Fibroblast of skin of scalp (primary cell): ENCODE measurements at places on chromosomes 7 and 10.

DNA sequence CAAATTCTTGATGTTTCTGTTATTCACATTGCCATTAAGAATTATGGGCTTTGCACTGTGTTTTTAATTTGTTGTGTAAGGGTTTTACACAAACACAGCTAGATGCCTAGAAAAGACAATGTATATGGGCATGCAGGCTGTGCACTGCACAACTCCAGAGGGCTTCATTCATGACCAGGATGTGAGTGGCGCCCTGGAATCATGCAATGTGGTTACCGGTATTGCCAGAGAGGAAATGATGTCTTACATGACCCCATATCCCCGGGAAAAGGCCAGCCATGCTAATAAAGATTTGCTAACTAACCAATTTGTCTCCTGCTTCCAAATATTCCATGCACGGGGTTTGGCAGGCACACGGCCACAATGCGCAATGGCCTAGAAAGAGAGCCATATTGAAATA is 16.9 kb downstream of the KCNMA1 start:
- DNase-seq, result no peak

DNA sequence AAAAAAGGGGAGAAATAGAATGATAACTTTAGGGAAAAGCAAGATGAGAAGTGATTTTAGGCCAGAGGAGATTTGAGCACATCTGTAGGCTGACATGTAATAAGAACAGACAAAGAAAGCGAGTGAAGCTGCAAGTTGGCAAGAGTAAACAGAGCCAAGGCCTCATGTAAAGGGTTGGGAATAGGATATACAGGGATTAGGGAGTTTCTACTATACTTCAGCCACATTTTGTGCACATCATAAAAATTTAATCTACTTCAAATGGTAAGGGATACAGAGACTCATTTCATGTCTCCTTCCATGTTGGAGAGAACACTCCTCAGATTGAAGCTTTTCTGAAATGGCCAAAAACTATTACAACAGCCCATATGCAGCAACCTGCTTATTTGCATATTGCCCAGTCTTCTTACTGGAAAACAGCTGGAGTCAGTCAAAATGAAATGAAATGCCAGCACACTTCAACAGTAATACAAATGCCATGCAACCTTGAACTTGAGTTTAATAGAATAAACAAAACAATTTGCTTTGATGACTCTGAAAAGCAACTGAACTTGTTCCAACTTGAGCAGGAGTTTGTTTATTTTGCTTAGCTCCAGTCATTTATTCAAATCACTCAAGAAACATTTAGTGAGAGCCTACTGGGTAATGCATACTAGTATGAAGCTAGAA is 49.9 kb downstream of the NRCAM start:
- DNase-seq, result no peak

DNA sequence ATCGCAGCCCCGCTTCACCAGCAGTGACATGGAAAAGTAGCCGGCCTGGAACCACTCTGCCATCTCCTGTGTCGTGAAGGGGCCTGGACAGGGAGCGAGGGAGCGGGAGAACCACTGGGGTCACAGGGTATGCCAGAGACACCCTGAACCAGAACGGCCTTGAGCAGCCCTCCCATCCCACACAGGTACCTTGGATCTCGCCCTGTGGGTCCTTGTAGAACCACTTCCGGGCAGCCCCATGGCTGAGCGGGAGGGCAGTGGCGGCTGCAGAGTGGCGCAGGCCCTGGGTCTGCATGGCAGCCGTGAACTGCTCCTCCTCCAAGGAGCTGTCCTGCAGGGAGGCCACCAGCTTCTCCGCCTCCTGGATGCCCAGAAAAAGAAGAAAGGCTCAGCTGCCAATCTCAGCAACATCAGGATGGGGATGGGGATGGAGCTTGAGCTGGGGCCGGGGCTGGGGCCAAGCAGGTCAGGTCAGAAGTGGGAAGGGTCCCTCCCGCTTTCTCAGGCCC is 9.5 kb downstream of the GIGYF1 start:
- DNase-seq, result no peak

DNA sequence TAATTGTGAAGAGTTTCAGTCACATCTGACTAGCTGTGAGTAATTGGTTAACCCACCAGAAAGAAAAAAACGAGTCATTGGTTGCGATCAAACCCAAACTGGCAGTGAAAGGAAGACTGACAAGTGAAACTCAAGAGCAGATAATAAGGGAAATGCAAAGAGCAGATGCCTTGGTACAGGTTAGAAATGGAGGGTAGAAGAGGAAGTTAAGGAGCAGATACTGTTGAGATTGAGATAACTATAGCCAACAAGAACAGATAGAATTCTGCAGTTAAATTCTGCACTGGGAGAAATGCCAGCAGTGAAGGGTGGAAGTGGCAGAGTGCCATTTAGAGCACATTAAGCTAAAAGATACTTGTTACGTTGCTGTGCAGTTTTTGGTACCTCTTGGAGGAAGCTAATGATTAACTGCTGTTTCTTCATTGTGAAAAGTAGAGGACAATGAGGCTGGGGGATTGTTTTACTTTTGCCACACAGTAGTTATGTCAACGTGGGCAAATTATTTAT is 65.8 kb downstream of the CDK13 start:
- peak; percentile 39 for DNase-seq

DNA sequence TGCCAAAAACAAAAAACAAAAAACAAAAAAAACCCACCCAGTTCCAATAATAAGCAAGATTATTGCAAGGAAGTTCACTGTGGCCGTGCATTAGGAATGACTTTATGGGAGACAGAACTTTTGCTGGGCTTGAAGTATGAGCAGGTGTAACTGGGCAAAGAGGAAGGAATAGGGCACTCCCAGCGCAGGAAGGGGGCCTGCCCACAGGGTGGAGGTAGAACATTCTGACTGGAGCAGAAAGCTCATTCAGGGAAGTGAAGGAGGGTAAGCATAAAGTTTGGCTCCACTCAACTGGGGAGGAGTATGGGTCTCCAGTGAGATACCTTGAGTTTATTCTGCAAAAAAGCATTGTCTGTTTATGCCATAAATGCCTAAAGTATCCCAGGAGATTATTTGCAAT is 42.1 kb upstream of the WIPF3 start:
- no peak for DNase-seq

GRCh38 chr7:41573015-41573414 is 129.9 kb downstream of the INHBA start:
- DNase-seq, result peak; percentile 53

DNA sequence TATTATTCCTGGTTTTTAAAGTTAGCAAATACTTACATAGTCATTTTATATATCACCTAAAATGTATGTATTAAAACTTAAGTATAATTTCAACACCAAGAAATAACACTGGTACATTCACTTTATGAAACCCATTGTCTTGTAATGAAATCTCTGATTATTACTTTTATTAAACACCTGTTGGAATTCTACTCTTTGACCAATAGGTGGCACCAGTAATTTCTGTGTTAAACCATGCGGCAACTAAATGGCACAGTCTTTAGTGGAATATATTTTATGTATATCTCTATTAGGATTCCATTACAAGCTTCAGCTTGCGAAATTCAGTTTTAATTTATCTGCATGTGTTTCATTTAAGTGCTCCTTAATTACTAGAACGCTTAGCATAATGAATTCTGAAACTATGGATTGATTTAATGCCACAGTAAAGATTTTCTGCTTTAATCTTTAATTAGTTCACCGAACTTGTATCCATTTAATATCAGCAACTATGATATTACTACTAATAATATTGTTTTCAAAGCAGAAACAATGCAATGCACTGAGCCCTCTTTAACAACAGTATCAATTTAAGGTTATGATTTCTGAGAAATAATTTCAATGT is 181.3 kb downstream of the MAGI2 start:
- DNase-seq, result peak; percentile 55

DNA sequence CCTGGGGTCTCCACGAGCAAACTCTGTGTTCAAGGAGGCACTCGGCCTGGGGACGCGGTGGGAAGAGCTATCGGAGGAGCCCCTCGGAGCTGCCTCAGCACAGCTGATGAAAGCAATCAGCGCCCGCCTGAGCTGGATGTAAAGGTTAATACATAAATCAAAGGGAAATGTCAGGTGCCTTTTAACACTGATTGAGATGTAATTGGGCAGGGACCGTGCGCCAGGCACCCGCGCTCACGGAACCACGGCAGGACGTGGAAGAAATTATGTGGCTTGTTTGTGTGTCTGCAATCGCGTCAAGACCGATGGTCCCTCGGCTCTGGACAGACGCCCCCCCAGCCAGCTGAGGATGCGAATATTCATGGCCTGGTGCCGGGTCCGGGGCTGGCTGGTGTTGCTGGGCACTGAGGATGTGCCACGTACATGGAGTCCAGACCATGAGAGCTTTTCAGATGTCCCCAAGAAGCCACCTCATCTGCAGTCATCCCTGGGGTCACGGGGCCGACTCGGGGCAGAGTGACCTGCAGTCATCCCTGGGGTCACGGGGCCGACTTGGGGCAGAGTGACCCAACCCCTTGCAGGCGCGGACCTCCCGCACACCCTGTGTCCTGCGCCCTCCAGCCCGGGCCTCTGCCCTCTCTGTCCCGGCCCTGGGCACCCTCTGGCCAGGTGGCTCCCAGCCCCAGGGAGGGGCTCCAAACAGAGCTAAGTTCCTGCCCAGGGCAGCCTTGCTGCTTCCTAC is 15.6 kb downstream of the FOXL3 start:
- no peak for DNase-seq

DNA sequence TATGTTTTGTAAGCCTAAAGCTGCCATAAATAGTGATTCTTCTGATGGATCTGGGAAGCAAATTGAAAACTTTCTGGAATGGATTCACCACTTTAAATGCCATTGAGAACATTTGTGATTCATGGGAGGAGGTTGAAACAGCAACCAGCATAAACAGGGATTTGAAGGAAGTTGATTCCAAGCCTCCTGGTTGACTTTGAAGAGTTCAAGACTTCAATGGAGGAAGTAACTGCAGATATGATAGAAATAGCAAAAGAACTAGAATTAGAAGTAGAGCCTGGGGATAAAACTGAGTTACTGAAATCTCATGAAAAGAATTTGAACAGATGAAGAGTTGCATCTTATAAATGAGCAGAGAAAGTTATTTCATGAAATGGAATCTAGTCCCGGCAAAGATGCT is 99.2 kb downstream of the LRRC4 start:
- no peak for DNase-seq

- DNase-seq, result no peak
Measured at GRCh38 chr7:83517035-83517700, 131.8 kb downstream of the SEMA3E start.

DNA sequence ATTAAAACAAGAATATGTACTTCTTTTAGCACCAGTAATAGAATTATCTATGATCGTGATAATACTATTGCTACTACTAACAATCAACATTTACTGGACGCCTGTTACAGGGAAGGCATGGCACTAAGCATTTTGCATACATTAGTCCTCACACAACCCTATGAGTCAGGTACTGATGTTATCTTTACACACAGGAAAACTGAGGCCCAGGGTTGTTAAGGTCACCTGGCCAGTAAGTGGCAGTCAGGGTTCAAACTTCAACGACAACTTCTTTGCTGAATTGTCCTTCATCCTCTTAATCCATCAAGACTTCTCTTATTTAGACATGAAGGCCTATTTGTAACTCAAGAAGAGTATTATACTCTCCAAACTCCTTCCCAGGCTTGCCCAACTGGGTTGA is 41.9 kb upstream of the ACSL5 start:
- DNase-seq, result no peak

- DNase-seq, result no peak
Measured at GRCh38 chr10:663831-664251, 25.6 kb downstream of the DIP2C start.

- peak; percentile 26 for DNase-seq
Measured at GRCh38 chr10:72375173-72375572, 20.5 kb upstream of the DNAJB12 start.
